NCI-H2081 treated with DMSO at 0.1 percent for 48 hours (cell line): ENCODE measurements at places on chromosomes 16 and 17.

DNA sequence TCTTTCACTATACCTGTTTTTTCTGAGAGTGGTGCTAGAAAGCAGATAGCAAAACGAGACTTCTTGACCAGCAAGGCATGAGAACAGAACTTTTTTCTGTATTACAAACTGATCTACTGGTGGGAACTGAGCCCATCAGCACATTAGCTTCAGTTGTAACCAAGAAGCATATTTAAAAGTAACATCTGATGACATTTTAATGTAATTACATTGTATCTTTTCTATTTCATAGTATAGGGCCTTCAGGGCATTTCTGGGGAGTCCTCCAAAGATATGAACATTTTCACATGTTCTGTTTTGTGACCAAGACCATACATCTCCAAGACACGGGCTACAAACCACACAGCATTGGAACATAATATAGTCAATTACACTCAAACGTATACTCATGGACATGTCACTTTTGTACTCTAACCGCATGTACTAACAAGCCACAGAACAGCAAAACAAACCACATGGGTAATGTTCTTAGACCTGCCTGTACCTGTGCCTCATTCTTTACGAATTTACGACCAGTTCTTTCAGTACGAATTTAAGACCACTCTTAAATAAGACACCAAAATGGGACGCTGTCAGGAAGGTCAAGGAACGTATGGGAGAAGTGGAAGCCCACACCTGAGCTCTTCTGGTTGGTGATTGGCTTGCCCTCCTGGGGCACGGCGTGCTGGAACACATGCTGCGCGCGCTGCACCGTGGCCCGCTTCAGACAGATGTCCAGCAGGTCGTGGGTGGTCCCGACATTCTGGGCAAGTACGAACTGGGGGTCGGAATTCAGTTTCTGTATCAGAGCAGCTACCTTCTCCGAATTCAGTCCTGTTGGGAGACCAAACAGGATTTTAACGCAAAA lies 825 bp downstream of the BLMH start:
- no peak for DNase-seq

GRCh38 chr16:73996624-73997339 lies 299.8 kb upstream of the PSMD7 start:
- no peak for DNase-seq

- DNase-seq = no peak
These were observed 4.5 kb downstream of the MAF start for GRCh38 chr16:79595931-79596450.

DNA sequence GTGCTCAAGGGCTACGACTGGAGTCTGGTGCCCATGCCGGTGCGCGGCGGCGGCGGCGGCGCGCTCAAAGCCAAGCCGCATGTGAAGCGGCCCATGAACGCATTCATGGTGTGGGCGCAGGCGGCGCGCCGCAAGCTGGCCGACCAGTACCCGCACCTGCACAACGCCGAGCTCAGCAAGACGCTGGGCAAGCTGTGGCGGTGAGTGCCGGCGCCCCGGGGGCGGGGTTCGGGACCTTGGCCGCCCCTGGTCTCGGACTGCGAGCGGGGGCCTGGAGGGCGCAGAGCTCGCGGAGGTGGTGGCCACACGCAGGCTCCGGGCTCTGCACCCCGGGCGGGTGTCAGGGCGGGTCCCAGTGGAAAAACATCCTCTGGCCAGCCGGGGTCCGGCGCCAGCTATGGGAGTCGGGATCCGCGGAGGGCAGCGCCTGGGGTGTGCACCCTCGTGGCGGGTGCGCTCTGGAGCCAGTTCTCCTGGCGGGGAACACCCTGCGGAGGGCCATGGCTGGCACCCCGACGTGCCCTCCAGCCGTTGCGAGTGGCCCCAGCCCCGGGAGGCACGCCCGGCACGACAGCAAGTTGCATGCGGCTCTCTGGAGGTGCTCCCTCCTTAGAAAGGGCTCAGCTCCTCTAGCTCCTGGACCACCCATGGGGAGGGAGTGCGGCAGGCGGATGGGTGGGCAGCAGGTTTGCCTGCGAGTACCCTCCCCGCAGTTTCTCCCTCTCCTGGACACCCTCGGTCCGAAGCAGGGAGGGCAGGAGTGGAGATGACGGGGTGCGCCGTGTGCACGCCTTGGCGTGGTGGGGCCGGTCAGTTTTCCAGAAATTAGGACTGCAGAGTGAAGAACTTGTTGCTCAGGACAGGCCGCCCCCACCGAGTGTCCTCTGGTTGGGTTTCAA lies 824 bp downstream of the SOX8 start:
- DNase-seq = no peak

GRCh38 chr17:61504697-61505096 lies 52.5 kb downstream of the TBX4 start:
- DNase-seq = no peak

DNA sequence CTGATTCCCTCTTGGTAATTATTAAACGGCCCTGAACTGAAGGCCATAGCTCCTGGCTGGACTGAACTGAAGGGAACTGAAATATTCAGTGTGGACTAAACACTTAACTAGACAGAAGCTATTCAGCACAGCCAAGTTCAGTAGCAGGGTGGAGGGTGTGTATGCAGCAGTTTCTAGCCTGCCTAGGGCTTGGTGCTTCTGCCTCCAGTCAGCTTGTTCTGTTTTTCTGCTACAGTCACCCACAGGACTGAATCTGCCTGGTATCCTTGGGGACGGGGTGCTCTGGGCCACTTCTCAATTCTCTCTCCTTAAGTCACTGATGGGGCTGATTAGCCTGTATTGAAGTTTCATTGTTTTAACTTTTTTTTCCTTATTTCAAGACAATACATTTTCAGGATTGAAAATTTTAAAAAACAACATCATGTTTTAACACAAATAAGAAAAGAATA lies 77.1 kb downstream of the WWP2 start:
- no peak for DNase-seq

- DNase-seq = no peak
These were observed at the start of gene CPNE7 for GRCh38 chr16:89575247-89576152. CPNE7 (plus strand) TSS chr16:89575758; CDS start chr16:89575898, 140 bp downstream.

GRCh38 chr16:56300891-56301850 lies 109.9 kb downstream of the GNAO1 start:
- DNase-seq = no peak

- no peak for DNase-seq
These were observed 20.1 kb upstream of the HYDIN start for GRCh38 chr16:71250461-71251235.

DNA sequence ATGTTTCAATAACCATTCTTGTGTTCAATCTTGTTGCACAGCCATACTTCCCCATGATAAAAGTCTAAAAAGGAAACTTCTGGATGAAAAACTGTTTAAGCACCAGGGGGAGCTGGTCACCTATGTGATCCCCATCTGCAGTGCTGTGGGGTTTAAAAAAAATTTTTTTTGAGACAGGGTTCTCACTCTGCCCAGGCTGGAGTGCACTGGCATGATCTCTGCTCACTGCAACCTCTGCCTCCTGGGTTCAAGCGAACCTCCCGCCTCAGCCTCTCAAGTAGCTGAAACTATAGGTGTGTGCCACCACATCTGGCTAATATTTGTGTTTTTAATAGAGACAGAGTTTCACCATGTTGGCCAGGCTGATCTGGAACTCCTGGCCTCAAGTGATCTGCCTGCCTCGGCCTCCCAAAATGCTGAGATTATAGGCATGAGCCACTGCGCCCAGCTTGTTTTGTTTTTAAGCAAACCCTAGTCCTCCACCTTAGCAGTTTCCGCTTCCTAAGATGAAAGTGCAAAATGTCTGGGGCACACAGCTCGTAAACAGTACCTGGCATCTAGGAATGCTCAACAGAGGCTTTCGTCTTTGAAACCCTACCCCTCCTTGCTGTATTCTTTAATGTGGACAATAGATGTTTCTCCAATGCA lies 25.4 kb downstream of the DNAJA2 start:
- no peak for DNase-seq

GRCh38 chr17:62714016-62714777 lies 86.7 kb downstream of the MRC2 start:
- no peak for DNase-seq

DNA sequence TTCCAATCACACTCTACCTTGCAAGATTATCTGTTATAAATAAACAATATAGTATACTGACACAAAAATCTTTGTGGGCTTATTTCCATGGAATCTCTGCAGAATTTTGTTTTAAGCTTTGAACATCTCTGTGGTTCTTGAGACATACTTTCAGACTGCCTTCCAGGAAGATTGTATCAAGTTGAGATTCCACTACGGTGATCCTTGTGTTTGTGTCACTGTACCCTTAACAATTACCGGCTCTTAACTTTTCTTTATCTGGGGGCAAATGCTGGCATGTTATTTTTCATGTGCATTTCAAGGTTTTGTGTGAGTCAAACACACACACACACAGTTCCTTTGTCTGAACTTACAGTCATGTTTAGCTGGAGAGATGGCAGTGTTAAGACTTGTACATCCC lies 472.7 kb upstream of the HSBP1 start:
- no peak for DNase-seq

- no peak for DNase-seq
These were observed 5.8 kb upstream of the ADGRG1 start for GRCh38 chr16:57622361-57623250.
